CD4-positive, alpha-beta T cell treated with Interleukin-6 at 100 ng/mL for 8 hours (primary cell): ENCODE measurements at places on chromosomes 1 and 21.

DNA sequence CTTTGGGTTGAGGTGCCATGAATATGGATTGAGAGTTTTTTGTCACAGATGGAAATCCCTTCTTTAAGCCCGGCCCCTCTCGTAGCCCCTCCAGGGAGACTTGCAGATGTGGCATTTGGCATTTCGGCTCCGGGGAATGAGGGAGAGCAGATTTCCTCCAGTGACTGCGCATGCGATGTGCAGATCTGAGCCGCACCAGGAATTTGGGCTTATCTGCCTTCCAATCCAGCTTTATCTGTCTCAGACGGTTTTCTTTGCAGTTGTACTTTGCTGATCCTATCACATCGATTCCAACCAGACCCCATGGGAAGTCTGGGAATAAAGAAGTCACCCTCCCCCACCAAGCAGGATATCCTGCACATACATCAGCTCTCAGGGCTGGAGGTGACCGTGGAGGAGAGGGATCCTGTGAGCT is 11.7 kb downstream of the KIF26B start:
- DNase-seq, result no peak

DNA sequence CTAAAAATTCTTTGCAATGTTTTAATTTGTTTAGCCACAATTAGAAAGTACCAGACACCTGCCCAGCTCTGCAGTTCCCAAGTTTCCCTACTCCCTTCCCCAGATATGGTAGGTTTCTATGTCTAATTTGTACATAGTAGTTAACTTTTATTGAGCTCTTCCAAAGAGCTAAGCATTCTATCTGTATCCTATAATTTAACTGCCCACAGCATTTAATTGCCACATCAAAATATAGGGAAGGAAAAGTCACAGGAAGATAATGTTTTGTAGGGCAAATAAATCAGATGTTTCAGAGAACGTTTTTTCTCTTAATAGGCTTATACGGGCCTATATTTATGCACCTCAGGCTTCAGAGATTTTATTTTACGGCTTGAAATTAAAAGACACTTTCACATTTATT is 15.7 kb upstream of the FMO3 start:
- no peak for DNase-seq

DNA sequence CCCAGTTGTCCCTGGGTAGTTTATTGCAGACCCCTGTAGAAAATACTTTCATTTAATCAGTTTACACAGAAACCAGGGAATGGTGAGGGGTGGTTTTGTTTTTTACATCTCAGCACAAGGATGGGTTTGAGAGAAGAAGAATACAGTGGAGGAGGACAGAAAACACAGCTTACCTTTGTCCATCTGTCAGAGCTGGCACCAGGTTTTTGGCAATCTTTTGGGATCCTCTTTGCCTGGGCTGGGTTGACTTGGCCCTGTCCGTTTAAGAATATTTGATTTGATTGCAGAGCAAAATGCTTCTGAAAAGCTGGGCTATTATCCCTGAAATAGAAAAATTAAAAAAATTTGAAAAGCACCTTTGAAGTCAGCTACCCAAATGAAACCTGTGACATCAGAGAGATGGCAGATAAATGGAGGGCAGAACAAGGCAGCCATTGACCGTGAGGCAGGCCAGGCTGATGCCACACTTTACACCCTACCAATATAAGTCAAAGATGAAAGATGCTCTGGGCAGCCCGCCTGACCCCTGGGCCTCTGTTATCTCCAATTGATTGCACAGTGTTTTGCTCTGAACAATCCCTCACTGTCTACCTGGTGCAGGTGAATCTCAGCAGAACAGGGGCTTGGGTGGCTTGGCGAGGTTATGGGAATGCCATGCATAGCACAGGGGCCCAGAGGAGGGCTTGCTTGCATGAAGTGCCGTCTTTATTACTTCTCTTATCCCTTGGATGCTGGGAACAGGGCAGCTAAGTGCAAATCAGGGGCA is 218.8 kb downstream of the LMX1A start:
- no peak for DNase-seq

GRCh38 chr1:180786624-180787023 is 126.1 kb upstream of the KIAA1614 start:
- DNase-seq, result no peak

DNA sequence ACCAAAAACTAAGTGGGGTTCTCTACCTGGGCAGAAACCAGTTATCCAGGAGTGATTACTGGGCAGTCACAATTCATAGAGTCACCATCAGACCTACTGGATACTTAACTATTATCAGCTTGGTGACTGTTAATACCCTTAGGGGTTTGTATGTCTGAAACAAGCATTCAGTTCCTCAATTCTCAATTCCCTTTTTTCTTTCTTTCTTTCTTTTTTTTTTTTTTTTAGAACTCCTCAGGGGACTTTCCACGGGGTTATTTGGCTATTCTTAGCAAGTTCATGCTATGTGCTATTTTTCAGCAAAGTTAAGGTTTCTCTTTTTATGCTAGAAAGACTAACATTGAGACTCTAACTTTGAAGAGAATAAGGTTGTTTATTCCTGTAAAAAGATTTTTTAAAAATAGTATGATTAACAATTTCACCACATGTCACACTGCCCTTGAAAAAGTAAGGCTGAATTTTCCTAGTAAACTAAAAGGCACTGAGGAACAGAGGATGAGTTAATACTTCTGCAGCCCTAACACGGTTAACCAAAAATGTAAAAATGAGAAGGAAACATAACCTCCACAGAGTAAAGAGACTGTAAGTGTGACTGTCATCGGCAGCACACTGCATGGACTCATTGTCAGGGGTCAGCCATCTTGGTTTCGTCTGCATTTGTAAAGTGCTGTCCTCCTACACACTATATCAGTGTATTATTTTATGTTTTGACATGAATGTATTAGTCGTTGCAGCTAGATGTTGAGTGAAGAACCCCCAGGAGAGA is 310.2 kb downstream of the NTNG1 start:
- no peak for DNase-seq
